ENCODE measurements at places on chromosomes 16 and 17.

DNA sequence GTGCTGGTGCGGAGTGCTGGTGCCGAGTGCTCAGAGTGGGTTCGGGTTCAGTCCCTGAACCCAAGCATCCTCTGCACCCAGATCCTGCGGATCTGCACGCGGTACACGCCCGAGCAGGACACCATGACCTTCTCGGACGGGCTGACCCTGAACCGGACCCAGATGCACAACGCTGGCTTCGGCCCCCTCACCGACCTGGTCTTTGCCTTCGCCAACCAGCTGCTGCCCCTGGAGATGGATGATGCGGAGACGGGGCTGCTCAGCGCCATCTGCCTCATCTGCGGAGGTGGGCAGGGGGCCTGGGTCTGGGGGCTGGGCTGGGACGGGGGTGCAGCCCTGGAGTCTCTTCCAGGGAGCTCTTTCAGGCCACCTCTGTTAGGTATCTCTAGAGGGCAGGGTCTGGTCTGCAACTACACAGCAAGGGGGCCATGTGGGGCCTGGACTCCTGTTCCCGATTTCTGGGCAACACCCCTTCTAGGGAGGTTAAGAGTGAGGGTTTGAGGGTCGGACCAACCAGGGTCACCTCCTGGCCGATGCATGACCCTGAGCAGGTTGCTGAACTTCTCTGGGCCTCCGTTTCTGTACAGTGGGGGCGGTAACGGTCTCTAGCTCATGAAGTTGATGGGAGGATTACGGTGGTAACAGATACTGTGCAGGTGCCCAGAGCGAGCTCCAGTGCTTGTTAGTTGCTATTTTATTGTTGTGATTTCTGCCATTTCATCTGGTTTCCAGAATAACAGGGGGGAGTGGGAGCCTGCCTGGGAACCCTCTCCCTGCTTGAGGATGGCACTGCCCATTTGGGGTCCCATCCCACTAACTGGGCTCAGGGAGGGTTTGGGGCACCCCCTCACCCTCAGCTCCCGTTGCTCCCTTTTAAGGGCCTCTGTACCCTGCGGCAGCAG, 10.1 kb downstream of the GJD3 start:
- no peak for DNase-seq

- no peak for DNase-seq
These were observed 25.8 kb downstream of the PHB1 start for GRCh38 chr17:49388692-49389513.

DNA sequence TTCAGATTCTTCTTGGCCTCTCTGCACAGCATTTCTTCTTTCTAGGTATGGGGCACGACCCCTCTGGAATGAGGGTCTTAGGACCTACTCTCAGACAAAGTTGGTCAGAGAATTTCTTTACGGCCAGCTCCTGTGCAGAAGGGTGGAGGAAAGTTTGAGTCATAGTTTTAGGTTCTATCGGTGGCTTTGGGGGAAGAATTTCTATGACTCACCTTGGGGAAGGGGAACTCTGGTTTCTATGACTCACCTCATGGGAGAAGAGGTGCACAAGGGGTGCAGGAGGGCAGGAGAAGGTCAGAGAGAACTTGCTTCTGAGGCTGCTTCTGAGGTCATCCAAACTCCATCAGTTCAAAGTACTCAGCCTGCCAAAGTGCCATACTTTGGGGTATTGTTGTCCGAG, 2.5 kb upstream of the ABCC12 start:
- no peak for DNase-seq

DNA sequence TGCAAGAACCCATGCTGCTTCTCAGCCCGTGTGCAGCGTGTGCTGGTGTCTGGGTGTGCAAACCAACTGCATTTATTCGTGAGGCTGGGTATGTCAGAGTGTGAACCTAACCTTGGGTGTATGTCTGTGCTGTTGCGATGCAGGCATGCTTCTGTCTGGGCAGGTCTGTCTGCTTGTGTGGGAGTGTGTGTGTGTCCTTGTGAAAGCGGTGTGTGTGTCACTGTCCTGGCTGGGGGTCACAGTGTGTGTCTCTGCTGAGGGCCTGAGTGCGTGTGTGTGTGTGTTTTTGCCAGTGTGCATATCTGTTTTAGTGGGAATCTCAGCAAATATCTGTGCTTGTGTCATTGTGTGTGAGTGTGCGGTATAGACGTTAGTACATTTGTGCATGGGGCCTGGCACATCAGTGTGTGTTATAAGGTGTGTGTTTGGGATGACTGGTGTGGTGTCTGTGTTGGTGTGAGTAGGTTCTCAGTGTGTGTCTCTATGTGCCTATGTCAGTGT, 121.8 kb downstream of the CYLD start:
- no peak for DNase-seq

DNA sequence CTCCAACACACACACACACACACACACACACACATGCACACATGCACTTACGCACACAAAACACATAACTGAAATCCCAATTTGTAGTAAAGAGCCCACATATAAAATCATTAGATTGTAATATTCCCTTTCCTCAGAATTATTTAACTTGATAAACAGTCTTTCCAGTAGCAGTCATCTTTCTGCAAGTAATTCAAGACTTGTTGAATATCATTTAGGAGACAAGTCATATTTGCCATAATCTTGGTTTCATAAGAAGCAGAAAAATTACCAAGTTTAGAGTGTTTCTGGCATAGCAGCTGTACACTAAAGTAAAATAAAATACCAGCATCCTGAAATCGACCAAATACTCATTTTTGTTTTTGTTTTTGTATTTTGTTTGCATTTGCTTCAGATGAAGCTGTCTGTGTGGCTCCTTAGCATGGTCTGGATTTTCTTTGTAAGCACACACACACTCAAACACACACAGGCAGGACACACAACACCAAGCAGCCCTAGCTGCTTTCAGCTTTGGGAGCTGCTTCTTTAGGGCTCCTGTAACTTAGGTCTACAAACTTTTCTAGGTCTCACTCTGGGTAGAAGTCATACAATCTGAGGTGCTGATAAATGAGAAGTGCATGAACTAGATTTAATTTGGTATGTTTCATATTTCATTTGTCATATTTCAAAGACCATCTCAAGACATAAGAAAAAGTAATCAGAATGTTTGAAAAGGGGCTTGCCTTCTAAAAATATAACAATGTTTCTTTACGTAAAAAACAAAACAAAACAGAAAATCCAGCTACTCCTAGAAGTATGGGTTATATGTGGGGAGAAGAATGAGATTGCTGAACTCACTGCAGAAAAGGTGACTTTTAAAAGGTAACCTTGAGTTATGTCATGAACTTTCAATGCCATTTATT, 3.0 kb downstream of the SALL1 start:
- no peak for DNase-seq

DNA sequence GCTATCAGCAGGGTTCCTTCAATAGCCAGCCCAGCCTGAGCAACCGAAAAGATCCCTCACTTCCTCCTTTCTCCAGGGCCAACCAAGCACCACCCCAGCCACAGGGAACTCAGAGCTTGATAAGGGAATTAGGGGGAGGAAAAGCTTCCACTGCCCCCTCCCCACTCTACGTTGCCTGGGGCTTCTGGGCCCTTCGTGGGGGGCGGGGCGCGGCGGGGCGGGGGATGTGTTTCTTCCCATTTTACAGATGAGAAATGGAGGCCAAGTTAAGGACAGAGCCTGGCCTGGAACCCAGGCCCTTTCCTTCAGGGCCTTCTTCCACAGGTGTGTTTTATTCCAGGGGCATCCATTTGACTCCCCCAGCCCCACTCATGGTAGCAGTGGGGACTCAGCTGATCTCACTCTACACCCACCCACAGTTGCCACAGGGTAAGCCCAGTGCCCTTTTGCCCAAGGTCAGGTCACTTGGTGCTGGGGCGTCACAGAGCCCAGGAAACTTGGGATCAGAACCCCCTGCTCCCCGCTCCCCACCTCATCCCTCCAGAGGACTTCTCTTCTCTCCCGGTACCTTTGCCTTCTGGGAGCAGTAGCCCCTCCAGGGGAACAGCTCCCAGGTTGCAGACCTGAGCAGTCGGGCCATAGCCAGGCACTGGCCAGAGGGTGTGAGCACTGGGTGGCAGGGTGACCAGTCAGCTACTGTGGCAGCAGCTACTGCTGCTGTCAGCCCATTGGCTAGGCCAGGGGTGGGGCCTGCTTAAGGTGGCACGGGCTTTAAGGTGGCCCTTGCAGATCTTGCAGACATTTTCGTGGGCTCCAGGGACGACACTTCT, at the start of gene LDHD:
TSS of gene LDHD (minus strand) at position 700 of the 830 bp plus-strand sequence. CDS start at position 640, 60 bp downstream.
- no peak for DNase-seq

- DNase-seq = peak; percentile 36
These were observed at the start of gene EME2 for GRCh38 chr16:1772362-1772907. TSS of gene EME2 (plus strand) at chr16:1772810. CDS start at chr16:1773228, 418 bp downstream.

- no peak for DNase-seq
These were observed 7.9 kb downstream of the RPTOR start for GRCh38 chr17:80552523-80552922.

DNA sequence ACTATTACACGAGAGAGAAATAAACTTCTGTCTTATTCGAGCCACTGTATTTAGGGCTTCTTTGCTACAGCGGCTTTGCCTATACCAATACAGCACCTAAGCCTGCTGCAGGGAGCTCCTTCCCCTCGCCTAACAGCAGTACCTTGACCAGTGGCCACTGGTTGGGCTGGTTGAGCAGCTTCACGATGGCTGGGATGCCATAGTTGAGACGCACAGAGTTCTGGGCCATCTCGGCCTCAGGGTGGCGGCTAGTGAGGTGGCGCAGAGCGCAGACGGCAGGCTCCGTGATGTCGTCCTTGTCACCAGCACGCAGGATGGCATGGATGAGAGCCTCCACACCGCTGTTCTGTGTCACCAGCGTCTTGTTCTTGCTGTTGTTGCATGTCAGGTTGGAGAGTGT, 23.7 kb downstream of the JUP start:
- DNase-seq = no peak

DNA sequence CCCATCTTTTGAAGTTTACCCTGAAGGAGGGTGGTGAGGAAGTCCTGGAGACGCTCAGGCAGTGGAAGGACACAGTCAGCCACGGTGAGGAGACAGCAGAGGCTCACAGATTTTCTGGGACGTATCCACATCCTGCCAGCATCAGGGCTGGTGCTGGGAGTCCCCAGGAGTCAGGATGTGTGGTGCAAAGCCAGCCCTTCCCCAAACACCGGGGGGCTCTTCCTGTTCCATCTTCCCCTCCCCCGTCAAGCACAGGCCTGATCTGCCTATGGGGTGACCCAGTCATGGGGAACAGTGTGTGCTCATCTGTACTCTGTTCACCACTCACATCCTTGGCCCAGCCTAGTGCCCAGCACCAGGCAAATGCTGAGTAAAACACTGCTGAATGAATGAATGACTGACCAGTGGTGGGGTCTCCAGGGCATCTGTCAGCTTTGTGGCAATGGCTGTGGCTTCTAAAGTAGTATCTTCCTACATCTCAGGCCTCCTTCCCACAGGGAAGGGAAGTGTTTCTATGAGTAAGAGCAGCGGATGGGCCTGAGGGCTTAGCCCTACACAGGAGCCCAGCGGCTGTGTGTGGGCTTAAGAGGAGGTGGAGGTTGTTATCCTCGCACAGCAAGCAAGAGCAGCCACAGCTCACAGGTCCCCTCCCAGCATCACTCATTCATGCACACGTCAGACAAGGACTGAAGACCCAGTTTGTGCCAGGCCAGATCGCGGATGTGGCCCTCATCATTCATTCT, 23.3 kb downstream of the NOS2 start:
- DNase-seq = no peak

GRCh38 chr16:1054660-1055556, 17.6 kb upstream of the SSTR5 start:
- DNase-seq = peak; percentile 11

- DNase-seq = no peak
These were observed 62.0 kb upstream of the ATP2A3 start for GRCh38 chr17:4026255-4026654.

DNA sequence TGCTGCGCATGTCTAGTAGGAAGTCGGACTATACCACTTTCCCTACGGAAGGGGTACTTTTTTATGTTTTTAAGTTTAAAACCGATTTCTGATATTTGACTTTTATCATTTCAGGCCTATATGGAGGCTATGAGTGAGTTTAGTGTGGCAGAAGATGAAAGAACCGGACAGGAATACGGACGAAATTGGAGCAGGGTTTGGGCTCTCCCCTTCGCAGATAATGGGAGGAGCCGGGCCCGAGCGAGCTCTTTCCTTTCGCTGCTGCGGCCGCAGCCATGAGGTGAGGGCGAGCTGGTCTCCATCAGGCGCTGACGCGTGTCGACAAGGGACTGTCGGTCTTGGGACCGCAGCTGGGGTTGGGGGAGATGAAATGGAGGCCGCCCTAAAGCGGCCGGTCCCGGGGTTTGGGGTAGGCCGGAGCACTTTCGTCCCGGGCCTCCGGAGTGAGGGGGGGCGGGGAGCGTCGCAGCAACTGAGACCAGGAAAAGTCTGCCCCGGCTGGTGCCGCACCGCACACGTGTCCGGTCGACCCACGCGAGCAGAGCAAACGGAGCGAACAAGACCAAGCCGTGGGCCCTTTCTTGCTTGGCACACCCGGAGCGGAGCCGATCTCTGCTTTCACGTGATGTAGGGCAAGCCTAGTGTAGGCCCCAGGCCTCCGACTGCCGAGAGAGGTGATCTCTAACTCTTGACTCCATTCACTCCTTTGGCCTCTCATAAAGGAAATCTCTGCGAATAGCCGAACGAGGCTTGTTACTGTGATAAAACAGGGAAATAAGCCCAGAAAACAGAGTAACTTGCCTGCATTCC, at the start of gene RPL19:
TSS of gene RPL19 (plus strand) at position 214 of the 810 bp plus-strand sequence. CDS start at position 276, 62 bp downstream.
- DNase-seq = peak; percentile 72

- DNase-seq = peak; percentile 32
These were observed 557.7 kb downstream of the MAF start for GRCh38 chr16:79042886-79043285.

DNA sequence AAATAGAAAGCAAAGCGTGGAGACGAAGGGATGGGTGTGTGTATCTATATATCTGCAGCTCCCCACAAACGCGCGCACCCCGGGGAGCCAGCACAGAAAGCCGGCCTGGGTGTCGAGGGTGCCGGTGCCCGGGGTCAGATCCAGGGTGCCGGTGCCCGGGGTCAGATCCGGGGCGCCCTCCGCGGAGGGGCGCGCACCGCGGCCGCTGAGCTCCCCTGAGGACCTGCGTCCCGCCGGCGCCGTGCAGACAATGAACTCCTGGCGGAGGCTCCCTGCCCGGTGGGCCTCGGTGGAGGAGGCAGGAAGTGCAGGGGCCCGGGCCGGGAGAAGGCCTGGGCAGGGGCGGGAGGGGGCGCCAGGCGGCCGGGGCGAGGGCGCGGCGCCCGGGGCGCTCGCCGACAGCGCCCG, 1.1 kb downstream of the ZNF423 start:
- no peak for DNase-seq

DNA sequence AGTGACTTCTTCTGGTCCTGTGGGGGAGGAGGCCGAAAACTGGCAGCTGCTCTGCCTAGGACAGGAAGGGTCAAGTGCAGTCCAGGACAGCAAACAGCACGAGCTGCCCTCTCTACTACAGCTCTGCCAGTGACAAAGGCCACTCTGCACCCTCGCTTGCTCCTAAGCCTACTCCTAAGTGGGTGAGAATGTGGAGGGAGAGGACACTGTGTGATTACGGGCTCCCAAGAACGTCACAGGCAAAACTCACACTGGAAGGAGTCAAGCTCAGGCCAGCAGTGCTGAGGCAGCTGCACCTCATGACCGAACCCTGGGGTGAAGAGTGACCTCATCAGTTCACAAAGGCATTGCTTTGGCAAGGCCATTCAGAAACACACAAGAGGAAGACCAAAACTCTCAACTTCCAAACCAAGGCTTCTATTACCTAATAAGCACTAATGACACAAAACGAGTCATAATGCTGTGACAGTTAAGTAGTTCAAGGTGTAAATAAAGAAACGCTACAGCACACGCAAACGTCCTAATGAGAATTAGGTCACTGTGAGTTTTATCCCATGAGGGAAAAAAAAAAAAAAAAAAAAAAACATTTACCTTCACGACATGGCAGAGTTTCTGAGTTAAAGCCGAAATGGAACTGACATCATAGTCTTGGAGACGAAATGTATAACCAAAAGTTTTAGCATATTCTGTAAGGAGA, 35.1 kb downstream of the MARF1 start:
- DNase-seq = no peak

- no peak for DNase-seq
These were observed 2.8 kb downstream of the DCUN1D3 start for GRCh38 chr16:20897253-20897897.
